ENCODE measurements at places on chromosomes 12 and 14.

GRCh38 chr12:31867292-31867691, 91.9 kb upstream of the RESF1 start:
- H3K4me1 ChIP-seq: peaks cover 16% of the 10 kb centered on the region
- peaks cover 3% of the 10 kb centered on the region for H3K36me3 ChIP-seq
- H3K4me3 ChIP-seq: no peak overlapping the region
- H3K27ac ChIP-seq: peak overlapping the region; percentile 3
- no peaks in the 10 kb centered on the region for H3K27me3 ChIP-seq
- DNase-seq: no peak

DNA sequence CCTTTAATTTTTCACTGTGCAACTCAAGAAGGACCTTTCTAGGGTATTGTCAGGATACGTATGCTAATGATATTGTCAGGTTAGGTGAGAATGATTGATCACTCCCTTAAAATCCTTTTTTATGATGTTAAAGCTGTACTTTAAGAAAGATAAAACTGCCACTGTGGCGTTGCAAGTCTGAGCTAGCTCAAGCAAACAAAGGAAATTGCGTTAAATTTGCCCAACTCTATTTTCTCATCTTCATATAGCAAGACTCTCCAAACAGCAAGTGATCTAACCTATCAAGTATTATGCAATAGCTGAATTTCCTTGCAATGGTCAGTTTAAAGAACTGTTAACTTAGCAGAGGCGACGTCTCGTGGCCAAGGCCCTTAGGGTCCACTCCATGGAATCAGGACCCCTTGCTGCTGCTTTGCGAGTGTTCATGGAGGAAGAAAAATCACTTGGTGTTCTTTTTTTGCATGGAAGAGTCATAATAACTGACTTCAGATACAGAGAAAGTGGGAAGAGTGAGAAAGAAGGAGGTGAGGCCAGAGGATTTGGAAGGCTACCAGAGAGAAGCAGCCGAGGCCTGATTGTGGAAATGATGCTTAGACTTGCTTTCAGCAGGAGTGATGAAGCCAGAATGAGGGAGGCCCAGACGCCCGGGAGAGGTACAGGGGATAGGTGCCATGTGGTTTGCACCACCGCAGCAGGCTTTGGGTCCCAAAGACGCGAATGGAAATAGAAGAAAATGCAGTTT, 2.5 kb downstream of the TRAF3 start:
- peak overlapping the region; percentile 90 for H3K27ac ChIP-seq
- H3K4me3 ChIP-seq: peak overlapping the region; percentile 85
- H3K27me3 ChIP-seq: no peaks in the 10 kb centered on the region
- H3K4me1 ChIP-seq: peaks cover 64% of the 10 kb centered on the region

DNA sequence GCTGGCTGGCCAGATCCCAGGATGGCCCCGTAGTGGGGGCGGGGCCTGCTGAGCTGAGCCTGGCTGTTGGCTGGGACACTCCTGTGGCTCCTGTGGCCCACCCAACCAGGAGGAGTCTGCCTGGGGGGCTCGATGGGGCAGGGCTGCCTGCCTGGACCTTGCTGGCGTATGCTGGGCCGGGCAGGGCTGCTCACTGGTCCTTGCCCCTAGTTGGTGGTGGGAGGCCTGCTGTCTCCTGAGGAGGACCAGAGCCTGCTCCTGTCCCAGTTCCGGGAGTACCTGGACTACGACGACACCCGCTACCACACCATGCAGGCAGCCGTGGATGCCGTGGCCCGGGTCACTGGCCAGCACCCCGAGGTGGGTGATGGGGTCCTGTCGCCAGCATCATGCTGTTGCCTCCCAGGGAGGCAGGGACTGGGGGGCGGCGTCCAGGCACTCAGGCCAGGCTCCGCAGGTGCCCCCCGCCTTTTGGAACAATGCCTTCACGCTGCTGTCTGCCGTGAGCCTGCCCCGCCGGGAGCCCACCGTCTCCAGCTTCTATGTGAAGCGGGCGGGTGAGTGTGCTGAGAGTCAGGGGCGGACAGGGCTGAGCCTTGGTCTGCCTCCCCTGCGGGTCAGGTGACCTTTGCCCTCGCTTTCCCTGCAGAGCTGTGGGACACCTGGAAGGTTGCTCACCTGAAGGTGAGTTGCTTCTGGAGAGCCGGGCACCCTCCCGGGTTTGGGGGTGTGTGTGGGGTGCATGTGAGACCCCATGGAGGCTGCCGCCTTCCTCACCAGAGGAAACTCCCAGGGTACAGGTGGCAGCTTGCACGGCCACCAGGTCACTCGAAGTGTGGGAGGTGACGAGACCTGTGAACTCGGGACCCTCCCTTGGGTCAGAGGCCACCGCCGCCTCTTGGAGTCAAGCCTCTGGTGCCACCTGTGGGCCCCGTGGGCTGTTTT, 3.4 kb downstream of the NOC4L start:
- H3K27ac ChIP-seq: no peak overlapping the region
- no peaks in the 10 kb centered on the region for H3K27me3 ChIP-seq
- no peak for DNase-seq
- H3K4me1 ChIP-seq: peaks cover 24% of the 10 kb centered on the region
- peaks cover 7% of the 10 kb centered on the region for H3K36me3 ChIP-seq
- no peak overlapping the region for H3K4me3 ChIP-seq

- no peak overlapping the region for H3K27ac ChIP-seq
- DNase-seq: no peak
- H3K4me1 ChIP-seq: no peaks in the 10 kb centered on the region
- H3K4me3 ChIP-seq: no peak overlapping the region
- no peaks in the 10 kb centered on the region for H3K27me3 ChIP-seq
- no peaks in the 10 kb centered on the region for H3K36me3 ChIP-seq
Observed at GRCh38 chr12:24255920-24256665, 306.6 kb upstream of the SOX5 start.

DNA sequence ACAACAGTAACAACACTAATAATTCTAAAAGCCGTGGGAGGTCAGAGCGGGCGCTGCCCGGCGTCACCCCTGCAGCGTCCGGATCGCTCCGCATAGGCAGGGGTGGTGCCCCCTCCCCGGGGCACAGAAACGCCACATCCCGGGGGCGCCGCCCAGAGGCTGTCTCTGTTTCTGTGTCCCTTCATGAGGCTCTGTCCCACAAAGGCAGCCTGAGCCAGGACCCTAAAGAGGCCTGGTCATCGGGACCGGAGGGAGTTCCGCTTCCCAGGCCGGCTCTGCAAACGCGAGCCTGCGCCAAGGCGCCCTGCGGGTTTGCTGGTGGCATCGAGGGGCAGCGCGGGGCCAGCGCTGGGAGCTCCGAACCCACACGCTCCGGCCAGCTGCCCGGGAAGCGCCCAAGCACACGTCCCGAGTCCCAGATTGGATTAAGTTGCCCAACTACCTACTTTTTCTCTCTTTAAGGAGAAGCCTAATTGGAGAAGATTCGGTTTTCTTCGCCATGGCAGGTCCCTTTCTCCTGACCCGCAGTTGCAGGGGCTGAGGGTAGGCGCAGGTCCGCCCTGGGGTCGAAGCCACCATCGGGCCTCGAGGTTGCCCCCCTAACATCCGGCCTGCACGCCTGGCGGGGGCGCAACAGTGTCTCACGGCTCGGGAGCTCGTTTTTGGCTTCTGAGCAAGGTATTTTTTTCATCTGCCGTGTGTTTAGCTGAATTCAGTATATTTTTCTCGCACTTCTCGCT, 421.7 kb downstream of the VRK1 start:
- peaks cover 19% of the 10 kb centered on the region for H3K4me1 ChIP-seq
- peak; percentile 55 for DNase-seq
- peaks cover 9% of the 10 kb centered on the region for H3K27me3 ChIP-seq
- H3K4me3 ChIP-seq: peak overlapping the region; percentile 70
- H3K27ac ChIP-seq: no peak overlapping the region
- H3K36me3 ChIP-seq: no peaks in the 10 kb centered on the region

DNA sequence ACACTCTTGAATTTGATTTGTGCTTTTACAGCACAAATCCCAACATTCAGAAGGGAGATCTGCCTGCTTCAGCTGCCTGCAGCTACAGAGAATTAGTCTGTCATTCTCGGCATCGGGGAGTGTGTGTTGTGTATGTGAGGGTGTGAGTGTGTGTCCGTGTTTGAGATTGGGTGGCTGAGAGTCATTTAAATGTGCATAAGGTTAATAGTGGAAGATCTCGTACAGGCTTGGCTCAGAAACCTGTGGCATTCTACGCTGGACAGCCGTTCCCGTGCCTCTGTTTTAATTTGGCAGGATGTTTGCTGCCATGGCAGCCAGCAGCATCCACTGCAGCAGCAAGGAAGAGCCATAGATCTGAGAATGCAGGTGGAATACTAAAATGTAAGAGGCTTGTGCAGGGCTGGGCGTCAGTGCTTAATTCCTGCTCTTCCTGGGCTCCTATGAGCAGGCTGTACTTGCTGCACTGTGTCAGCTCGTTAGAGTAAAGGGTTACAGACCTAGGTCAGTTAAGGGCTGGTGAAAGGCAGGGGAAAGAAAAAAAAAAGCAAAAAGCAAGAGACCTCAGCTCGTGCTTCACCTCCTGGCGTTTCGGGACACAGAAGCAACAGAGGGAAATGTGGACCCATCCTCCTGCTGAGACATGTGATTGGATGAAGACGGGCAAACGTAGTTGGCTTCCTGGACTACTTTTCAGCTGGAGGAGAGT, 205.4 kb downstream of the NAV3 start:
- no peak overlapping the region for H3K4me3 ChIP-seq
- H3K4me1 ChIP-seq: no peaks in the 10 kb centered on the region
- H3K27ac ChIP-seq: no peak overlapping the region
- H3K36me3 ChIP-seq: no peaks in the 10 kb centered on the region

All from activated CD8-positive, alpha-beta T cell treated with anti-CD3 and anti-CD28 coated beads for 36 hours (primary cell).